ENCODE measurements at places on chromosomes 5 and 9. TPM values are rescaled to one million over a fixed set of nuclear protein-coding genes. Genes with fewer than 3 reads are reported as not detected.

DNA sequence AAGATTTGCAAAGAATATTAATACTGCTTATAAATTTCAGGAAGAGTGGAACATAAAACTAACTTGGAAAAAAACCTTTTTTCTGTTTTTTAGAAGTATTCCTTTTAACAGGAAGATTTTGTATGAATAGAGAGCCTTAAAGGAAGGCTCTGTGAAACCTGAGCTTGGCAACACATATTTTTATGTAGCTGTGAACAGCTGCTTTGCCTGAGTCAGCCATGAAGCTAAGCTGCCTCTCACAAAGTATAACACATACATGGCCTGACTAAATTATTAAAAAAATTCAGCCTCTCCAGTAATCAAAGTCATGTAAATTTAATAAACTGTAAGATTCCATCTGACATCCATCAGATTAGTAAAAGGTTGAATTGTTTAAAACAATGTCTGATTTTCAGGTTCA lies 547.5 kb downstream of the ELAVL2 start:
- no peak for DNase-seq

GRCh38 chr5:130289132-130290088 lies 385.1 kb downstream of the CHSY3 start:
- DNase-seq, result no peak

- DNase-seq, result no peak
These were observed 173.8 kb upstream of the PITX1 start for GRCh38 chr5:135207866-135208265.

DNA sequence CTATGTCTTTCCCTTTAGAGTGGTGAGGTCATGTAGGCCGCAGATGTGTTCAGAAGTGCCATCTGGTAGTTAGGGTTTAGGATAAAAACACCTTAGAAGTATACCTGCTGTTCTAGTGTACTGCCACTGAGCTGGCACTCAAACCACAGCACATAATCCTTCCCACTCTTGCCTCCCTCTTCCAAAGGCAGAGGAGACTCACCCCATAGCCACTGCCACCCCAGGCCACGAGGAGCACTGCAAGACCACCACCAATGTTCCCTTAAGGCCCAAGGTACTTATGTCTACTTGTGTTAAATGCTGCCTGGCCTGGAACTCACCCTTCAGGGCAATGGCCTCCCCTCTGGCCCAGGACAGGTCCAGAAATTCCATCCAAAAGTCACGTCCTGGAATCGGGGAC lies 379.5 kb upstream of the EDIL3 start:
- DNase-seq, result no peak

DNA sequence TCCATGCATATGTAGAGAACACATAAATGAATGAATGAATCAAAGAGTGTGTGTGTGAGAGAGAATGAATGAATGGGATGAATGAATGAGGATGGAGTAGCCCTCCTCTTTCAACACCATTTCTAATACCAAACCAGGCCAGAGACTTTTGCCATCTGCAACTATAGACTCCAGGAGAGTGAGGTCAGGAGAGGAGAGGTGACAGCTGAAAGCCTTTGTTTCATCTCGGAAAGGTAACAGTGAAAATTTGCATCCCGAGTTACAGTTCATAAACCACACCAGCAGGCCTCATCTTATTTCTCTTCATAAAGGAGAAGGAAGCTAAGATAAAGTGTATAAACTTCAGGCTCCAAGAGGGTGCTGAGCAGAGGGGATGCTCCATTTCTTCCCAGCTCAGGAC lies 255.3 kb upstream of the KLF4 start:
- no peak for DNase-seq

DNA sequence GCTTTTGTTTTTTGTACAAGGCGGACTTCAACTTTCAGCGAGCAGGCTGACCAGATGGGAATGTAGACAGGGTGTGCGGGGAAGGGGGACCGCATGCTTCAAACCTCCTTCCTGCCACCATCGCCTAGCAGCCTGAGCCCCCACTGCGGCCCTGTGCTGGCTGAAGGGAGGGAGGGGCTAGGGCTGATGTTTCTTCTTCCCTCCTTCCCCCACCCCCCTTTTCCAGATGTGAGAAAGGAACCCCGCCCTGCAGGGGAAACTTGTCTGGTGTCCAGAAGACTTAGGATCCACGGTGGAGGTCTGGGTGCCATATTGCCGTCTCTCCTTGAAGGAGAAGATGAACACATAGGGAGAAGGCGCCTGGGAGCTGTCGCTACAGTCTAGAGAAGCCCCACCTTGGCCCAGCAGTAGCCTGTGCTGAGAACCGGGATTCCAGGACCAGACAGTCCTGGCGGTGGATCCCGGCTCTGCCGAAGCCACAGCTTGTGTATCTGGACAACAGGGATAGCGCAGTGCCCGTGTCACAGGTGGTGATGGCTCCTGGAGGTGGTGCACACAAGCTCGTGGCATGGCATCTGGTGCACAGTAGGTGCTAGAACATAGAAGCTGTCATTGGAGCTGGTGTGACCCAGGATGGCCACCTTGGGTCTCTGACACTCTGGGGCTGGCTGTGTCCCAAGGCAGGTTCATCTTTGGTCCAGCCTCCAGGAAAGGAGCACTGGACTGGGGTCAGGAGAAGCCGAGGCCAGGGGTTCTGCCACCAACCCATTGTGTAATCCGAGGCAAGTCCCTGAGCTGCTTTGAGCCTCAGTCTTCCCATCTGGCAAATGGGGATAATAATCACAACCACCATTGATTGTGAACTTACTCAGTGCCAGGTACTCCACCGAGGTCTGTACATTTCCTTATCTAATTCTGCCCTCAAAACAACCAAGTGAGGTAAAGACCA lies 205.6 kb downstream of the C9orf50 start:
- DNase-seq, result no peak

DNA sequence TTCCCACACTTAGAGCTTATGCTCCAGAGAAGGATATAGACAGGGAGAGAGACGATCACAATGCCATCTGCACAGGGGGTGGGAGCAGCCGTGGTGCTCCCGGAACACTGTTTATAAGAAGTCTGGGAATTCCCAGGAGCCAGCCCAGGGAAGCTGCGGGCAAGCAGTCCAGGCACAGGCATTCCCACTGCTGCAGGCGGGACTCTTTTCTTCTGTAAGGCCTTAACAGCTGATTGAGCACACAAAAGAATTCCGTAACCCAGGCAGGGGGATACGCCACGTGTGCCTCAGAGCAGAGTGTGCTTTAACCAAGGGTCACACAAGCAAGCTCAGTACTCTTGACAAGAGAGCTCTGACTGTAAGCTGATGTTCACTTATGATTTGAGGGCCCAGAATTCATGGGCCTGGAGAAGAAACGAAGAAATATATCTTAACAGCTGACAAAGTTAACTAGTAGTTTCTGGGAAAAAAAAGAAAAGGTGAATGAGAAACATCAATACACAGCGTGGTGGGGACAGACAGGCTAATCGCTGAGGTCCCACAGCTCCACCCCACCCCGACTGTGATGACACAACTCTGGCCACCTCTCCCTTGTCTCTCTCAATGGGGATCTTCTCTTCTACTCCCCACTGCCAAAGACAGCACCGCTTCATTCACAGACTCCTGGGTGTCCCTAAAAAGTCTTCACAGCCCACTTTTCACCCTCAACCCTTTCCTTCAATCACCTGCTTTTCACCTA lies 85.9 kb upstream of the SIMC1 start:
- no peak for DNase-seq

GRCh38 chr5:113489299-113489698 lies 1.0 kb upstream of the MCC start:
- no peak for DNase-seq

DNA sequence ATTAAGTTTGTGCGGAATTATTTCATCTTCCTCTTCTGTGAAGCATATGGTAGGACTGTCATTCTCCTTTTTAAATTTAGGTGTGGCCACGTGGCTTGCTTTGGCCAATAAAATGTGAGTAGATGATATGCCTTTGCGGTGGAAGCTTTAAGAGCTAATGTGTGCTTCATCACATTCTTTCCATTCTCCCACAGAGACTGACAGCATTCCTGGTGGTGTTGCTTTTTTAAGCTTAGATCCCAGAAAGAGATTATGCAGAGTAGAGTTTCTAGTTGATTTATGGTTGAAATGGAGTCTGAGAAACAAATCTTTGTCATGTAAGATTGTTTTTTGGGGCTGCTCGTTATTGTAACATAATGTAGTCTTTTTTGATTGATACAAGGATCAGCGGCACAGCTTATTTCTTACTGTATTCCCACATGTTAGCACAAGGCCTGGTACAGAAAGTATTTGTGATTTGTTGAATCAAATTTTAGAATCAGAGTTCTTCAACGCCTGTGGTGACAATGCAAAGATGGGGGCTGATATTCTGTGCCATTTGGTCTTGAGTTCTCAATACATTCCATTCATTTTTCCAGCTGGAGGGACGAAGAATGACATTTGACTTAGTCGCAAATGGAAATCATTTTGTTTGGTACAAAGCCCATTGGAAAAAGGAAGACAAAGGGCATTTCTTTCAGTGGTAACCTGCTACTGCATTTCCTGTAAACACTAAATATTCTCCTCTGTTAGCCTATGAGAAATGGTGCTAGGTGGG lies 209.9 kb upstream of the VLDLR start:
- DNase-seq, result no peak

GRCh38 chr9:21746550-21746949 lies 55.9 kb upstream of the MTAP start:
- no peak for DNase-seq

DNA sequence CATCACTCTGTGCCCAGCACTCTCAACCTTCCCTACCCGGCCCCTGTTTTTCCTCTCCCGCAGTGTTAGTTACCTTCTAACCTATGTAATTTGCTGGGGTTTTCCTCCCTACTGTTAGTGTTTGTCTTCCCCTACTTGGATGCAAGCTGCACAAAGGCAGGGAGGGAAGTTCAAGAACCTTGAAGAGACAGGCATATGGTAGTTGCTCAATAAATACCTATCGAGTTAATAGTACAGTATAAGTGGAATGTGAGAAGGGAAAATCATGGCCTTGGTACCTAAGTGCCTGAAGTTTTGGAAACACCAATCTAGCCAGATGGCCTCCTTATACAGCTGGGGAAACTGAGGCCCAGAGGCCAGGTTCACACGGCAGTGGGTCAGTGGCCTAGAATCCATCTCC lies 24.2 kb downstream of the PDGFRB start:
- no peak for DNase-seq

Gene MLANA
- not detected for total RNA-seq

Gene SPINK13
- not detected for total RNA-seq

Gene SPATA31D4
- total RNA-seq, result not detected

Gene ACTBL2
- not detected for total RNA-seq

Gene BAAT
- total RNA-seq, result 0.22 TPM

Gene SHOC1
- not detected for total RNA-seq

Data from cardiac septum (tissue), 1 donor.